ENCODE measurements at places on chromosomes 4 and X.

- DNase-seq: no peak
These were observed 163.7 kb downstream of the CFAP47 start for GRCh38 chrX:36083256-36083655.

- DNase-seq: no peak
These were observed 9.2 kb downstream of the MAD2L1 start for GRCh38 chr4:120057416-120057815.

DNA sequence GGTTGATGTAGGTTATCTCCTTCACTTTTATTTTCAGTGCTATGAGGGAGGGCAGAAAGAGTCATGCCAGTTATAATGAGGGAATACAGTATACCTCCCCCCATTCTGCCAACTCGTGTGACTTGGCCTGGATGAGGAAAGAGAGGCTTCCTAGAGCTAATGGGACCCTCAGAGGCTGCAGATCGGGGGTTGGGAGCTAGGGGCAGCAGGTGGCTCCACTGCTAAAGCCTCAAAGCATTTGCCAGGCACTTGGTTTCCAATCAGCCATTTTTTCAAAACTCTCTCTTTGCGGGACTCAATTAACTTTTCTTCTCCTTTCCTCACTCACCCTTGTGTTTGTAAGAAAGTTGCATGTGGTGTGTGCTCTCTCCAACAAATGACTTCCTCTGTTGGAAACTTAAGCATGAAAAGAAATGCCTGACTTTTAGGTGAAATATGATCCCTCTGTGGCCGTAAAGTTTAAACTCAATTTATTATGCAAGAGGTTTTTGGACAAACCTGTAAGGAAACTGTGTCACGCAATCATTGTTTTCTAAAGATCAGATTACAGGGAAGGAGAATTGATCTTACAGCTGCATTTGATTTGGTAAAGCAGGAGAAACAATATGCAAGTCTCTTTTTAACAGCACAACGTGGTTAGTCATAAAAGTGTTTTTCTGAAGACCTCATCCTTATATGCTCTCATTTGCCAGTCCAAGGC is 7.0 kb downstream of the SFRP2 start:
- no peak for DNase-seq

GRCh38 chr4:70183168-70183939 is 12.2 kb upstream of the ODAM start:
- DNase-seq: no peak

- DNase-seq: no peak
These were observed 13.5 kb upstream of the ASMTL start for GRCh38 chrX:1466232-1466661.

DNA sequence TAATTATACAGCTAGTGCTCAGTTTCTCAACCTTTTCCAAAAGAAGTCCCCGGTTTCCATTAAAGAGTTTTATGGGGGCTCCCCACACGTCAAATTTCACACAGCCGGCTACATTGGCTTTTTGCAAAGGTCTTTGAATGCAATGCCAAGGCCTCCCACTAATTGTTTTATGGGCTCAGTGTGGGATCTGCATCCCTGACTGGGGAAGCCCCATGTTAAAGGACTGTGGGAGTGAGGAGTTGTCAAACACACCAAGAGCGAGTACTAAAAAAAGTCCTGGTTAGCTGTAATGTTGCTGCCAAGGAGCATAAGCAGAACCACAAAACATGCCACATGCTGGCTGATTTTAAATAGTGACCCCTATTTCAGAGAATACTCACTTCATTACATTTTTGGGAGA is 162.6 kb downstream of the BMPR1B start:
- no peak for DNase-seq

DNA sequence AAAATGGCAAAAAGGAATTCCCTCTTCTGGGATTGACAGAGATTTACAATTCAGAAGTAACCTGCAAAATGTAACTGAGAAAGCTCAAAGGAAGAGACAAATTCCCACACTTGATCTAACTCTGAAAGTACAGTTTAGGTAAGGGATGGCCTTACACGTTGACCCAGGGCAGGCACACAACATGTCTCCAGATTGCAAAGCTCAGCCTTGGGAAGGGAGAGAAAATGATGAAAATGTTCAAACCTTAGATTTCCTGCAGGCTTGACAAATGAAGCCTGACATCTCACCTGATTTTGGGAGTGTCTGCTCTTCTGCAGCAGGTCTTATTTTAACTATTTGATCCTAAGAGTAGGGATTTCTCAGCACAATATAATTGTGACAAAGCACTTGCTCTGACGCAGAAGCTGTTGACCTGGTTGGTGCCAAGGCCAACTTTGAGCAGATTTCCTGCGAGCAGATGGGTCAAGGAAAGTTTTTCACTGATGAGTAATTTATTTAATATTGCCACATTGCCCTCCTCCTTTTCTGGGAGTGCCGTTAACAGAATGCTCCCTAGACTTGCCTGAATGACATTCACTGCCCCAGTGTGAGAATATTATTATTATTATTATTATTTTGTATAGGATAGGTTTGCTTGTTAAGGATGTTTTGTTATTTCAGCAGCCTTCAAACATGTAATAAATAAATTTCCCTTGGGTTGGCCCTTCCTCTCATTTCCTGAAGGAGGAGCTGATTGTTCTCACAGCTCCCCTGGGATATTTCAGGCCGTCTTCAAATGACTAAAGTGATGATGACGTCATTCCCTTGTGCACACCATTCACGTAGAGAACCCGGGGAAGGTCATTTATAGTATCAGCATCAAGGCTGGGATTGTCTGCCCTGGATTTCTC is 157.1 kb downstream of the VEGFC start:
- no peak for DNase-seq

GRCh38 chr4:134364928-134365327 is 163.3 kb upstream of the PABPC4L start:
- no peak for DNase-seq

DNA sequence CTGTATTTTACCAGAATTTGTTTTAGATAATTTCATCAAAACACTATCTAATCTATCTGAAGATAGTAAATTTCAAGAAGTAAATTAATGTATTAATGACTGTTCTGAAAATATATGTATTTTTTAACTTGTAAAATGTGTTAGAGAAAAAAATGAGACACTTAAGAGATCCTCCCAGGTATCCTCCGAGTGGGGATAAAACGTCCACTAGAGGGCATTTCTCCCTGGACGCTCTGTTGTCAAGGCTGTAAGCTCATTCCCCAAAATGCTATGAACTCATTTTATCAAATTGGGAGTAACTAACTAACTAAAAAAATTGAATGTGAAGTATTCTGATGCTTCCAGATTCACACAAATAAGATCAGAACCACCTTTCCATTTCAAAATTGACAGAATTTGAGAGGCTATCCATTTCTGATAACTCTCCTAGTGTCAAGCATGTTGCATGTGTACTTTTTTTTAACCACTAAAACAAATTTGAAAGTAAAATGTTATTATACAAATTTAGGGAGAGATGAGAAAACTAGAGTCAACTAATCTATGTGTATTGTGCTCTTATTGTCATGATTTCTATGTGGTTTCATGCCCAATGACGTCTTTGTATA is 337.3 kb upstream of the HS3ST1 start:
- no peak for DNase-seq

DNA sequence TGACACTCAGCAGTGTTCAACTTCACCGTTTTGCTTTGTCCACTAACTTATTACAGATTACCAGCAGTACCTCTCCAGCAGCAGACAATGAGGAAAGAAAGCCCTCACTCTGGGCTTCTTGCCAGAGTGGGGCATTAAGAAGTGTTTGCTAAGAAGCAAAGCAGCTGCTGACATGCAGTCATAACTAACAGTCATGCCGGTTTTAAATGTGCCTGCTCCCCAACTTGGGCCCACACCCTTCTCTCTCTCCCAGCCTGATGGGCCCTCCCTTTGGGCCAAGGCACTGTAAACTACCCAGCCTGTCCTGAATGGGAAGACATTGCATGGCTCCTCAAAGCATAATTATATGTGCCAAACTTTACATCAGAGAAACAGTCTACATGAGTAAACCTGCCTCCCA is 54.6 kb upstream of the HHIP start:
- DNase-seq: no peak

DNA sequence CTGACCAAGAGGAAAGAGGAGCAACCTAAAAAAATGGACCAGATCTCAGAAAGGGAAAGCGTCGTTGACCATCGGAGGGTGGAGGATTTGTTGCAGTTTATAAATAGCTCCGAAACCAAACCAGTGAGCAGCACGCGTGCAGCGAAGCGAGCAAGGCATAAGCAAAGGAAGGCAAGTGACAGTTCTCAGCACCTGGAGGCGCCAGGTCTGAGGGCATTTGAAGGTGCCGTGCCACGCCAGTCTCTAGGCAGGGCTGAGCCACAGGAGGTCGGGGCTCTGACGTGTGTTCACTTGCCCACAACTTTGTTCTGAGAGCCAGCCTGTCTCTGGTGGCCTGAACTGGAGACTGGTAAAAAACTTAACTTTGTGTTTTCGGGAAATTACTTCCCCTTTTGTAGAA is 59.7 kb downstream of the TNIP2 start:
- DNase-seq: no peak

DNA sequence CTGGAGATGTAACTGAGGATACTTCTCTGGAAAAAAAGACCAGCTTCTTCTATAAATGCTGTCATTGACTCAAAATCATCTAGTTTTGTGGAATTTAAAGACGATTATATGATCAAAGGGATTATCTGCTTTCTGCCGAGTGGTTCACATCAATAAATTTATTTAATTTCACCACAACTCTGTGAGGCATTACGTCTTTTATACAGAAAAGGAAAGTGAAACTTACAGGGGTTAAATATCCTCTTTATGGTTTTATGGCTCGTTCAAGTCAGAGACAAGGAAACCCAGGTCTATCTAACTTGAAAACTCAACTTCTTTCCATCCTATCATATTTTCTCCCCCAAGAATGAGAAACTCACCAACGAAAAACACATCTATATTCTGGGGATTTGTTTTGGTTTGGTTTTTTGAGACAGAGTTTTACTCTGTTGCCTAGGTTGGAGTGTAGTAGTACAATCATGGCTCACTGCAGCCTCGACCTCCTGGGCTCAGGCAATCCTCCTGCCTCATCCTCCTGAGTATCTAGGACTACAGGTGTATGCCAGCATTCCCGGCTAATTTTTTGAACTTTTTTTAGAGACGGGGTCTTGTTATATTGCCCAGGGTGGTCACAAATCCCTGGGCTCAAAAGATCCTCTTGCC is 377.9 kb upstream of the EMCN start:
- no peak for DNase-seq

GRCh38 chr4:74044677-74045076 is 6.2 kb upstream of the CXCL3 start:
- no peak for DNase-seq

- no peak for DNase-seq
These were observed 295.2 kb upstream of the IGFBP7 start for GRCh38 chr4:57405359-57405758.

DNA sequence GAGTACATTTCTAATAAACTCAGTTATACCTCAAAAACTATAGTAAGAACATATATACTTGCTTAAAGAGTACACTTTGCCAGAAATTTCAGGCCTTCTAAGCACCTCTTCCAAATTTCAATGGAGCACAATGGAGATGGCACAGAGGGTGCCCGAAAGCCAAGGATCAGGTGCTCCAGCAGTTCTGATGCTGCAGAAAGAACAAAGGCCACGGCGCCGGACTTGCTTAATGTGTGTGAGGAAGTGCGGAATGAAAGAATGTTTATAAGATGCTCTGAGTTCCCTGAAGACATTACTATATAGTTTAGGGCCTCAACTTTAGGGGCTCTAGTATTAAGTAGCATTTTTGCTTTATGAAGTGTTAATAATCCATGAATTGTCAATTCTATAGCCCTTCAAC is 44.3 kb downstream of the GASK1B start:
- no peak for DNase-seq

DNA sequence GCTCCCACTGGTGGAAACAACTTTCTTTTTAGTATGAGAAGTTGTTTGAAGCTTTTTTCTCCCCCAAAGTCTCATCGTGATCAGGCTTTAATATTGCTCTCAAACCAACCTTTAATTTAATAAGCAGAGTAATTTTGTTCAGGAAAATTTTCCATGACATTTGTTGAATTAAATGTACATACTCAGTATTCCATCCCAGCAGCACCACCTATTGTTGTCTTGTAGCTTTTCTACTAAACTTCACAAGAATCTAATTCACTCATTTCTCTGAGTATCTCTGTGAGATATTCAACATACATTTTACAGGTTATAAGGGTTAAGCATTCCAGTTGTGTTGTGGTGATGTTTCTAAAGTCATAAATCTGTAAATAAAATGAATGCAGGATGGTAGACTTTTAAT is 218.3 kb upstream of the HAND2 start:
- DNase-seq: no peak

DNA sequence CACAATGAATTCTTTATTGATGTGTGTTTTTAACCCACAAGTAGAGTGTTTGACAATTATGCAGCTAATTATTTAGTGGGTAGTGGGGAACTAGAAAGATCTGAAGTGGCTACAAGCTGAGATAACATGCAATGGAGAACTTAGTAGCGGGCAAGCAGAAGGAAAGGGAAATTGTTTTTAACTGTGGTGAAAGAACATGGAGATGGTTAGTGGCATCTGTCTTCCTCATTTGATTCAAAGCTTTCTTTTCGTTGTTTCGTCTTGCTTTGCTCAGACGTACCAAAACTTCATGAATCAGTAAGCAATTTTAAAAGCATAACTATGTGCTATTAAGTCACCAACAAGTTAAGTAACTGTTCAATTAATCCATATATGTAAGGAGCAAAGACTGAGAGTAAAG is 169.9 kb downstream of the BANK1 start:
- no peak for DNase-seq

DNA sequence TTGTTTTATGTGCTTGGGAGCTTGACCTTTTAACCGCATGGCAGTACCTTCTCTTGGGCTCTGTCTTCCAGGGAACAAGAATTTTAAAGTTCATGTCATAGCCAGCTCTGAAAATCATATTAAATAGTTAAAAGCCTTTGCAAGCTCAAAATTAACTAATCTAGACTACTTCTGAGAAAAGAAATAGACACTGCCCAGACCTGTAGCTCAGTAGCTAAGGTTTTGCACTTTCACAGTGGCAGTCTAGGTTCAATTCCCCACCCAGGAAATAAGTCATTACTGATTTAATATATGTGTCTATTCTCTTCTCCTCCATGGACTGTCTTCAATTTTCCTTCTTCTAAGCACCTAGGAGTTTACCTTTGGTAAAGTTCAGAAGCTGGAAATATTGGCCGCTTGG is 27.4 kb downstream of the HSD17B11 start:
- DNase-seq: no peak

- no peak for DNase-seq
These were observed 213.3 kb upstream of the MAB21L2 start for GRCh38 chr4:150368667-150369066.

DNA sequence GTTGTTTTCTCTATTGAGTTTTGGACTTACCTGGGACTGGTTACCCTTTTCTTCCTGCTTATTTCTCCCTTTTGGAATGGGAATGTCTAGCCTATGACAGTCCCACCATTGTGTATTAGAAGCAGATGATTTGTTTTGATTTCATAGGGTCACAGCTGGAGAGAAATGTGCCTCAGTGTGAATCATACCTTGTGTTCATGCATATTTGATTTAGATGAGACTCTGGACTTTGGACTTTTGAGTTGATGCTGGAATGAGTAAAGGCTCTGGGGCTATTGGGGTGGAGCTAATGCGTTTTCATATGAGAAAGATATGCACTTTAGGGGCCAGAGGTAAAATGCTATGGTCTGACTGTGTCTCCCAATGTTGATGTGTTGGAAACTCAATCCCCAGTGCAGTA is 30.5 kb upstream of the TEX13C start:
- DNase-seq: no peak

All from stimulated activated CD8-positive, alpha-beta memory T cell treated with anti-CD3 and anti-CD28 coated beads, Interleukin-4, amount 100 ng/mL, for 1 hour (primary cell).